ENCODE measurements at places on chromosomes 5 and 9.
A peak's percentile ranks its signal among the peaks of the same experiment; 100 is the strongest.

DNA sequence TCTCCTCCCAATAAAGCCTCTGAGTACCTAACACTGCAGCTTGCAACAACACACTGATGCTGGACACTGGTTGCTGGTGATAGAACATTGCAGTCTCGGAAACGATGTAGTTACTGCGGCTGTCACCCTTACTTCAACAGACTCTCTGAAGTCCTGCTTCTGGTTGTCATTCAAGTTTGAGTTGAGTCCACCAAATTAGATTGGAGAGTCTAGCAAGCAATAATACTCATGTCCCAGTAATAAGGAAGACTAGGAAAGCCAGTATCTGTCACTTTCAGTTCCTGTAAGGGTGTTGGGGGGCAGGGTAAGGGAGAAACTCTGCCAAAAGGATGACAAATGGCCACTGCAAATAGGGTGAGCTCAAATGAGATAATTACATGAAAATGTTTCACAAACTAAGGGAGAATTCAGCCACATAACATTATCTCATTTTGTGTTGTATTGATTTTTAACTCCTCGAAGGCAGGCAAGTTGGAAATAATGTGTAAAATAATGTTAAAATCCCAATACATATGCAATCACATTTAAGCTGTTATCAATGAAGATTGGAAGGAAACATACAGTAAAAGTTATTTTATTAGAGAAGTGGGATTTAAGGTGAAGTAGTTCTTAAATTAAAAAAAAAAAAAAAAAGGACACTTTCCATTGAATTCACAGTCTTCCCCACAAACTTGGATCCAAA is 849 bp upstream of the IFT74 start:
- no peak for DNase-seq

GRCh38 chr5:123753937-123754891 is 242.2 kb downstream of the CSNK1G3 start:
- peak; percentile 68 for DNase-seq

GRCh38 chr5:59180515-59180914 is 597.6 kb downstream of the RAB3C start:
- DNase-seq, result no peak

- no peak for DNase-seq
Measured at GRCh38 chr5:133117912-133118445, 66.2 kb downstream of the HSPA4 start.

DNA sequence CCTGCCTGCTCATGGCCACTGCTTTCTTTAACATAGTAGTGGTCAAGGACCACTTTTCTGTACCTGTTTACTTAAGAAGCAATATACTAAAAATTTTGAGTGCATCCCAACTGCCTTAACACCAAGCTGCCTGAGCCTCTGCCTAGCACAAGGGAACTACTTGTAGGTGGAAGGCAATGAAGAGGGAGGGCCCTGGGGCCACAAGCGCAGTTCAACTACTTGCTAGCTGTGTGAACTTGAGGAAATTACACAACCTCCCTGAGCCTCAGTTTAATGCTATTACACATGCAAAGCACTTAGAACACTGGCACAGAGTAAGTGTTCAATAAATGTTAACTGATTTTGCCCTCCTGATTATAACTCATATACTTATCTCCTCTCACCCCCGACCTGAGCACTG is 6.3 kb downstream of the ARL15 start:
- no peak for DNase-seq

DNA sequence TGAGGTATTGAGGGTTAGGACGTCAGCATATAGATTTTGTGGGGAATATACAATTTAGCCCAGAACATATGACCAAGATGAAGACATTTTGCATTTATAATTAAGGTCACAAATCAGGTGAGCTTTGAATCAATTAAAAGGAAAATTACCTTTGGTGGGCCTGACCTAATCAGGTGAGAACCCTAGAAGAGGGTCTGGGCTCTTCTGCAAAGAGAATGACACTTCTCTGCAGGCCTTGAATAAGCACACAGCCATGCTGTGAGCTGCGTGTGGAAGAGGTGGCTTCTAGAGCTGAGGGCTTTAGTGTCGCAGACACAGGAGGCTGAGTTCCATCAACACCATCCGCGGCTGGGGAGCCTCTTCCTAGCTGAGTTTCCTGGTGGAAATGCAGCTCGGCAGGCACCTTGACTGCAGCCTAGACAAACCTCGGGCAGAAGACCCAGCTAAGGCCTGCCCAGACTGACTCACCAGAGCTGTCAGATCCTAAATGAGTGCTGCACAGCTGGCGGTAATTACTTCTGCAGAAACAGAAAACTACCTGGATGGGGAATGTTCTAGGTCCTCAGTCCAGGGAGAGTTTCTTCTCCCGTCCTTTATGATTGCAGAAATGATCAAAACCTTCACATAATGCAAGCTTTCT is 287.5 kb upstream of the IRX1 start:
- DNase-seq, result peak; percentile 6

- no peak for DNase-seq
Measured at GRCh38 chr5:41670854-41671479, 160.6 kb upstream of the PLCXD3 start.

- DNase-seq, result no peak
Measured at GRCh38 chr9:92711146-92711545, 41.2 kb upstream of the IPPK start.

DNA sequence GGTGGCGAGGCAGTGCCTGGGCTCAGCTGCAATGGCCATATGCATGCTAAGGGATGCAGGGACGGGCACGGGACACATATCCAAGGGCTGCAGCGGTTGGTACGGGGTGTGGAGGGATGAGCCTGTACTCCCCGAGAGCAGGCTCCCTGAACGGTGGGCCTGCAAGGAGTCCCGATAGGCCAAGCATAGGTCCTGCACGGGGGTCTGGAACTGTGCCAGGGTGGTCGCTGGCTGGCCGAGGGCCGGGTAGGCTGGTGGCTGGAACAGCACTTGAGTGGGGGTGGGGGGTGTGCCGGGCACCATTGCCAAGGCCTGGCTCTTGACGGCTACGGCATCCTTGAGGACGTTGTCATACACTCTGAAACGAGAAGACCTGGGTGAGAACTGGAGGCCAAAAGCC is 24.1 kb downstream of the FABP6 start:
- no peak for DNase-seq

Measured in fibroblast of upper back skin (primary cell).